GM23248 (cell line): ENCODE measurements at places on chromosomes 3 and 15. TPM values are rescaled to one million over a fixed set of nuclear protein-coding genes. Genes with fewer than 3 reads are reported as not detected.
A peak's percentile ranks its signal among the peaks of the same experiment; 100 is the strongest.

Gene CCR9
- not detected in 2 replicates for total RNA-seq

- H3K36me3 ChIP-seq = no peaks in the 10 kb centered on the region
- no peak for DNase-seq
- H3K27me3 ChIP-seq = no peaks in the 10 kb centered on the region
- H3K4me1 ChIP-seq = peaks cover 22% of the 10 kb centered on the region
These were observed 11.3 kb downstream of the ARL8B start for GRCh38 chr3:5133239-5134018.

GRCh38 chr3:180923561-180923960 lies 11.1 kb downstream of the FXR1 start:
- no peaks in the 10 kb centered on the region for H3K27me3 ChIP-seq
- no peak for DNase-seq
- H3K27ac ChIP-seq = no peak overlapping the region
- H3K4me3 ChIP-seq = no peak overlapping the region
- peaks cover 16% of the 10 kb centered on the region; the same call in 1 of the 2 replicates for H3K4me1 ChIP-seq

GRCh38 chr3:16203031-16203430 lies 28.6 kb downstream of the GALNT15 start:
- peaks cover 36% of the 10 kb centered on the region for H3K4me1 ChIP-seq
- no peaks in the 10 kb centered on the region for H3K36me3 ChIP-seq
- DNase-seq = peak; percentile 69
- no peaks in the 10 kb centered on the region for H3K27me3 ChIP-seq
- H3K27ac ChIP-seq = no peak overlapping the region
- H3K4me3 ChIP-seq = no peak overlapping the region

- peaks cover 37% of the 10 kb centered on the region for H3K27me3 ChIP-seq
- H3K36me3 ChIP-seq = no peaks in the 10 kb centered on the region
- no peaks in the 10 kb centered on the region for H3K4me1 ChIP-seq
- no peak overlapping the region for H3K27ac ChIP-seq
These were observed 8.3 kb upstream of the SPICE1 start for GRCh38 chr3:113523241-113523640.

GRCh38 chr15:83153288-83153687 lies 45.8 kb downstream of the TM6SF1 start:
- DNase-seq = peak; percentile 55
- H3K27me3 ChIP-seq = no peaks in the 10 kb centered on the region
- peaks cover 10% of the 10 kb centered on the region; the same call in 1 of the 2 replicates for H3K4me1 ChIP-seq
- H3K4me3 ChIP-seq = no peak overlapping the region
- H3K36me3 ChIP-seq = peaks cover 15% of the 10 kb centered on the region
- H3K27ac ChIP-seq = no peak overlapping the region
